ENCODE measurements at places on chromosomes 1 and 21.
A peak's percentile ranks its signal among the peaks of the same experiment; 100 is the strongest.

- DNase-seq = peak; percentile 52
Measured at GRCh38 chr1:116569776-116570357, 959 bp downstream of the CD58 start.

GRCh38 chr1:24294228-24294672, 24.9 kb upstream of the GRHL3 start:
- DNase-seq = no peak

- DNase-seq = no peak
Measured at GRCh38 chr1:231550448-231550781, 21.9 kb downstream of the TSNAX start.

GRCh38 chr1:242448910-242449645, 75.4 kb downstream of the PLD5 start:
- DNase-seq = no peak

DNA sequence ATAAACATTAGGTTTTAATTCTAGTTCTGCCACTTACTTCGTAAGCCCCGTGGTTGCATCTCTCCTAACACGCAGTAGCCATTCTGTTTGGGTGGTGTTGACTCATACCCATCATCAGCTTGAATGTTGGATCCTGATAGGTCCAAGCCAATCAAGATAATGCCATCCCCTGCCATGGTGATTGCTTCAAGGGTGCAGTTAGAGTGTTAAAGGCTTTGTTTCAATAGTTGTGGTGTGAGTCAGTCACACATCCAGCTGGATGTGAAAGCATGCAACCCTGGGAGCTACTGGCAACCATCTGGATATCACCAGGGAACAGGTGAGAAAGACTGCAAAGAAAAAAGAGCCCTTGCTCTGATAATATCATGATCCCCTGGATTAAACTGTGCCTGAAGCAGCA, 69.1 kb downstream of the OMA1 start:
- no peak for DNase-seq

GRCh38 chr1:207205614-207206061, 101.6 kb downstream of the C4BPA start:
- no peak for DNase-seq

DNA sequence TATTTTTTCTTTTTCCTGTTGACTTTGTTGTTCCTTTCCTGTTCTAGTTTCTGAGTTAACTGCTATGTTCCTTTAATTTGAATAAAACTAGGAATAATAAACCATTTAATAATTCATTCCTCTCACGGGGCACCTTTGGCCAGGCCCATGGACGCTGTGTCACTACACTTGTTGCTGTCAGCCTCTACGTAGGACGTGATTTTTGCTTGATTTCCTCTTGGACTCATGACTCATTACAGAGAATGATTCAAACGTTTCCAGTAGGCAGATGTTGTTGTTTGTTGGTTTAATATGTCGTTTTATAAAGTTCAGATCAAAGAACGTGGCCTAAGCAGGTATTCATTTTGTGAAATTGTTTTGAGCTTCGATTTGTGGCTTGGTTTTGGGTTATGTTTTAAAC, 9.1 kb upstream of the SLC19A1 start:
- peak; percentile 18 for DNase-seq

GRCh38 chr1:34597877-34598514, 156.9 kb upstream of the GJB5 start:
- DNase-seq = peak; percentile 48

DNA sequence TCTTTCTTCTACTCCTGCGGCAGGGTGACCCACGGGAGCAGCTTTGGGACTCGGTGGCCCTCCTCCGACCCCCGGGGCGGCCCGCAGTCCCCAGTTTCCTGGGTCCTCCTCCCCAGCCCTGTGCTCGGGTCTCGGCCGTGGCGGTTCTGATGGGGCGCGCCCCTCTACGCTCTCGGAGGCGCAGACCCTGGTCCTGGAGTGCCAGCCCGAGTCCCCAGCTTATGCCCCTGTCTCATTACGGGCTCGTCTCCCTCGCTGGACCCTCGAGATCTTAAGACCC, 430 bp downstream of the BTG2 start:
- DNase-seq = no peak

DNA sequence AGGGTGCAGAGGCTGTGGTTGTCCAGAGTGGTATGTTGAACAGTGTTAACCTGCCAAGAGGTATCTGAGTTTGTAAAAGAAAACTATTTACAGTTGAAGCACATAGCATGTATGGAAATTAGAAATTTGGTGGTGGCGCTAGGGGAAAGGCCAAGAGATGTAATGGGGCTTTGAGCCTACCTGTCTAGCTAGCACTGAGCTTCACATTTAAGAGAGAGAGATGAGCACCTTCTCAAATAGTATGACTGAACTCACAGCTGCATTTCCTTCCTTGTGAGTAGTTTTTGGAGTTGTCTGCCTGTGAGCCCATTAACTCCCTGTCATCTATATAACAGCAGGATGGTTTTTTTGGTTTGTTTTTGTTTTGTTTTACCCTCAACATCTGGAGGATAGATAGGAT, 4.0 kb downstream of the CLIC4 start:
- peak; percentile 2 for DNase-seq

GRCh38 chr21:41152147-41152546, 15.8 kb upstream of the BACE2 start:
- no peak for DNase-seq

DNA sequence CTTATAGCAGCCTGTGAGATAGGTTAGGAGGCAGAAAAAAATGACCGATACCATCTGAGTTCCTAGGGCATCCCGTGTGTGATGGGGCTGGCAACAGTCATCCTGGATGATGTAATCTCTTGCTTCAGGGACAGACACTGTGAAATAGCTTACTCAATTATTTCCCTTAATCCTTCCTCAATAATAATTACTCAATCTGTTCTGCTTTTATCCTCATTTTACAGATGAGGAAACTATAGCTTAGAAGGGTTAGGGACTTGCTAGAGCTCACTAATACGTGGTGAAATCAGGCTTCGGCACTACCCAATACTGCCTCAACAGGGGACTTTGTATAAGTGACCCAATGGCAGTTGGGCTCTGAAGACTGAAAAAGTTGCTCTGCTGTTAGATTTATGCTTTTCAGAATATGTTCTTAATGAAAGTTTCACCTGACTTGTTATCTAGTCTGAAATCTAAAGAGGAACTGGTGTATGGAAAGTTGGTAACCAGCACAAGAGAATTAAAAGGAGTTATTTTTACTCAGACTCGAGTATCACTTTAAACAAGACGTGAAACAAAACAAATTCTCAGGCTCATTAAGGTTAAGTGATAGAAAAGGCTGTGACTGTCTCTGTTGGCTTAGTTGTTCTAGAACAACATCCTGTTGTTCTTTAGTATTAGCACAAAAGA, 14.4 kb downstream of the CD55 start:
- DNase-seq = no peak

GRCh38 chr1:242089911-242090310, 91.0 kb upstream of the MAP1LC3C start:
- DNase-seq = no peak

GRCh38 chr1:119331915-119332314, 36.7 kb upstream of the HAO2 start:
- DNase-seq = no peak

GRCh38 chr1:237041795-237042525, at the start of gene RYR2:
Gene RYR2 (plus strand): TSS chr1:237042184. CDS start chr1:237042522, 338 bp downstream.
- DNase-seq = peak; percentile 74

- peak; percentile 51 for DNase-seq
Measured at GRCh38 chr1:37794372-37795339, 1.0 kb downstream of the MANEAL start.

DNA sequence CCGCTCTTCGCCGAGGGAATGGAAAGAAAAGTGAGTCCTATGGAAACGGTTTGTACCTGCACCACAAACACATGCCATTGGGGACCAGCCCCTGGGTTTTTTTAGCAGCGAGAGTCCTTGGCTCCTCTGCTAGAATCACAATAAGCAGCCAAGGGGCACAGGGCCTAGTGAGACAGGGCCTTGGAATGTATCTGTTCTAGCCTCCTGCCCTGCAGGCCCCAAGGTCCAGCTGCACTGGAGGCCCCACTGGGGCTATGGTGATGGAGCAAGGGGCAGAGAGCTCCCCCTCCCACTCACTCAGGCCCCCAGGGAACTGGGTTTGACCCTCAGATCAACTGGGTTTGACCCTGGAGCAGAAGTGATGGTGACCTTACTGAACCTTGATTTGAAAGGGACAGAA, 14.4 kb downstream of the SHISA4 start:
- no peak for DNase-seq

DNA sequence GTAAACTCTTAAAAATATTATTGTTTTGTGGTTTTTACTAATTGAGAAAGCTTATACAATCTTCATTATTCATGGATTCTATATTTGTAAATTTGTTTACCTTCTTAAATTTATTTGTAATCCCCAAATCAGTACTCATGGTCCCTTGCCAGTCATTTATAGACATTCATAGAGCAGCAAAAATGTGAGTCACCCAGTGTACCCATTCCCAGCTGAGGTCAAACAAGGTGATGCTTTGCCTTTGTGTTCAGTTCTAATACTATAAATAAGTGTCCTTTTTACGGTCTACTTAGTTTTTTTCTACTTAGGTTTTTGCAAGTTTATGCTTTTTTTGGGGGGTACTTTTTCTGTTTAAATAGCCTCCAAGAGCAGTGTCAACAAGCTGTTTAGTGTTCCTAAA, 36.1 kb downstream of the SORT1 start:
- DNase-seq = no peak

- DNase-seq = no peak
Measured at GRCh38 chr1:201164645-201165044, 10.4 kb upstream of the TMEM9 start.

GRCh38 chr1:55534565-55535121, 319.5 kb upstream of the USP24 start:
- no peak for DNase-seq

DNA sequence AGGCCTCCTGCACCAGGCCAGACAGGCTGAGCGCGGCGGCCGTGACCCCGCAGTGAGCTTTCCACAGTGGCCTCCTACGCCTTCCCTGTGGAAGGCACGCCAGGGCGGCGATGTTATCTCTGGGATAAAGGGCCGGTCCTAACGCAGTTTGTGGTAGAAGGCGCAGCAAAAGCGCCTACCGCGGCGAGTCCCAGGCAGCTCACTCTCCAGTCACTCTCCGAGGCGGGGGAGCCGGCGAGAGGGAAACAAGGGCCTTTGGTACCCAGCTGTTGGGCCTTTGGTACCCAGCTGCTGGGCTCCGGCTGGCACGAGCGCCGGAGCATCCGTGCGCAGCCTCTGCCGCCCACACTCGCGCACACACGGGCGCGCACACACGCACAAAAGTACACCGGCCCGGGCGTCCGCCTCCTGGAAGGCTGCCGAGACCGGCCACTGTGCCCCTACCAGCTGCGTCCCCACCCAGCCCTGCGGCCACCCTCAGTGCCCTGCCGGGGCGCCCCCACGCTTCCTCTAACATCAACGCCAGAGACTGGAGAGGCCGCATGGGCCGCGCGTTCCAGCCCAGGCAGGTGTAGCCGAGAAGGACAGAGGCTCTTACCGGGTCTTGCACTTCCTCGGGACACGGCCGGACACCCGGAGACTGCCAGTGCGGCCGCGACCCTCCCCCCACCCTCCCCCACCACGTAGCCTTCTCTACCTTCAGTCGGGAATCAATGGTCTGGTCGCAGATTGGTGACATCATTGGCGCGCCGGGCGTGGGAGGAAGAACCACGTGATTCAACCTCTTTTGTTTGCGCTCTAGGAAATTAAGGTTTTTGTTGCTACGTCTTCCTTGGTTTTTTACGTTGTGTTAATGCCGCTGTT, 19.5 kb upstream of the ADAR start:
- peak; percentile 92 for DNase-seq

DNA sequence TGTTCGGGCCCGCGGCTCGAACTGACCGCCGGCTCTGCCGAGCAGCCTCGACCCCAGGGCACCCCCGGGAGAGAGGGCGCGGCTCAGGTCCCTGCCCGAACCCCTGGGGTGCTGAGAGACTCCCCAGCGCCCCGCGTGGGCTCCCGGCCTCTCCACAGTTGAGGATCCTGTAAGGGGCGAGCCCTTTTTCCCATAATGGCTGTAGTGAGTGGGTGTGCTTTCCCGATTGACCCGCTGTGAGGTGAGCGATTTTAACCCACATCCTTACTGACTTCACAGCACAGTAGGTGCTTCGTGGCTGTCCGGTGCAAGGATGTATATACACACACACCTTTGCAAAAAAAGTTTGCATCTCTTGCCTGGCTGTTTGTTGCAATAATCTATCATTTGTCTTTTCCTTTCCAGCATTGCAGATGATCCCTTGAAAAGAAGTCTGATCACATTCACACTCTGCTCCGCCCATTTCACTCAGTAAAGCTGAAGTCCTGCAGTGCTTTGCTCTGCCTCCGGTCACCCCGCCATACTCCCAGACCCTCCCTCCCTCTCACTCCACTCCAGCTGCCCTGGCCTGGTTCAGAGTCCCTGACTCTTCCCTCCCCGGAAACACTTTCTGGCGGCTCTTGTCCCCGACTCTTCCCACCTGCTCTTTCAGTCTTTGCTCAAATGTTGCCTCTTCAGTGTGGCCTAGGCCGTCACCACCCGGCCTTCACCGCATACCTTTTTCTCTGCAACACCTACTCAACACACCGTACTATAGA, 955 bp upstream of the UBE2G2 start:
- DNase-seq = no peak

- DNase-seq = no peak
Measured at GRCh38 chr1:38137164-38137563, 90.6 kb upstream of the POU3F1 start.

- no peak for DNase-seq
Measured at GRCh38 chr1:26582836-26583460, 53.4 kb downstream of the RPS6KA1 start.

GRCh38 chr1:31727849-31728248, 24.0 kb upstream of the COL16A1 start:
- no peak for DNase-seq

GRCh38 chr1:236907205-236907604, 97.0 kb downstream of the MT1HL1 start:
- no peak for DNase-seq

DNA sequence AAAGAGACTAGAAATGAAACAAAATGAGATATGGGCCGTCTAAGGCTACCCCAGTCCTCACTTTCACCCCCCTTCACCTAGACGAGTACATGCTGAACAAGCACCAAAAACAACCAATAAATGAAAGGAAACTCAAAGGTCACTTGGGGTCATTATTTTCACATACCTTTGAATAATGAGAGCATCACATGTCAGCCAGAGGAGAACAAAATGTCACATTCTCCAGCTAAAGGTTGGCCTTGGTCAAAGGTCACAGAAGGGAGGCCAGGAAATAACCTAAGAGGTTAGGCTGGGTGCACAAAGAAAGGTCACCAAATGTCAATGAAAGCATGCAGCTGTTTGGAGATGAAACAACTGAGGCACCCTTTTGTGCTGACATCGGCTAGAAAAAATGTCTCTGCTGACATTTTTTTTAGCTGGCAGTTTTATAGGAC, 288.7 kb upstream of the USP25 start:
- DNase-seq = no peak

- DNase-seq = no peak
Measured at GRCh38 chr1:11052839-11053757, 6.1 kb upstream of the MASP2 start.

- no peak for DNase-seq
Measured at GRCh38 chr1:236552901-236553300, 29.1 kb downstream of the LGALS8 start.
